ENCODE measurements at places on chromosomes 3 and 15.
A peak's percentile ranks its signal among the peaks of the same experiment; 100 is the strongest.

- H3K36me3 ChIP-seq: no peaks in the 10 kb centered on the region
- no peak overlapping the region for H3K27ac ChIP-seq
- H3K27me3 ChIP-seq: peaks cover 14% of the 10 kb centered on the region
Measured at GRCh38 chr3:50205413-50206276, 574 bp downstream of the SLC38A3 start.

GRCh38 chr3:98977520-98977919 lies 76.0 kb upstream of the DCBLD2 start:
- H3K4me3 ChIP-seq: no peak overlapping the region
- peaks cover 12% of the 10 kb centered on the region for H3K4me1 ChIP-seq
- H3K27me3 ChIP-seq: peaks cover 4% of the 10 kb centered on the region
- no peak for DNase-seq
- no peaks in the 10 kb centered on the region for H3K36me3 ChIP-seq
- no peak overlapping the region for H3K27ac ChIP-seq

DNA sequence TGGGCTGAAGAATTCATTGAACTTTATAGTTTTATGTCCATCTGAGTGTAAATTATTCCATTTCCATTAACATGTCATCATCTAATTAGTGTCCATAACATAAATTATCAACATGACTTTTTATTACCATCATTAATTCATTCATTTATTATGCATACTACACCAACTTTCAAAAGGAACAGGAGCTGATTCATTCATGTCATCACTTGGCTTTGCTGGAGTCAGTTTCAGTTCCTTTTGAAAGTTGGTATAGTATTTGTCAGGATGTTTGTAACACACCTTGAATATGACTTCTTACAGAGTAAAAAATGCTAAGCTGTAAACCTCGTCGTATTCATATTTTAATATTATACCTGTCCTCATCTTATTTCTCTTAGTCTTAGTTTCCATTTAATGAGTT lies 298.0 kb upstream of the RBMS3 start:
- no peak overlapping the region for H3K27ac ChIP-seq
- H3K4me3 ChIP-seq: no peak overlapping the region
- no peaks in the 10 kb centered on the region for H3K4me1 ChIP-seq
- DNase-seq: no peak

DNA sequence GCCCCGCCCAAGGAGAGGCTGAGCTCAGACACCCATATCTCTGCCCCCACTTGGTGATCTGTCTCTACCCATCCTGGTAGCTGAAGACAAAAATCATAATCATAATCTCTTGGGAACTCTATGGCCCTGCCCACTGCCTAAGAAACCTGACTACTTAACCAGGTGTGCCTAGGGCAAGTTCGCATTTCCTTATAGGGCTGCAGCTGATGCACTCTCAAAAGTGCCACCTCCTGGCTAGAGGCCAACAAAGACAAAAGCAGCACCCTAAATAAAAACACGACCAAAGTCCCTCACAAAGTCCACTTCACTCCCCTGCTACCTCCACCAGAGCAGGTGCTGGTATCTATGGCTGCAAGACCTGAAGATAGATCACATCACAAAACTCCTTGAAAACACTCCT lies 250.4 kb upstream of the SLITRK3 start:
- no peak for DNase-seq
- H3K27ac ChIP-seq: no peak overlapping the region
- H3K4me1 ChIP-seq: no peaks in the 10 kb centered on the region
- peaks cover under 1% of the 10 kb centered on the region for H3K27me3 ChIP-seq

- no peak overlapping the region for H3K4me3 ChIP-seq
- no peak overlapping the region for H3K27ac ChIP-seq
- H3K27me3 ChIP-seq: no peaks in the 10 kb centered on the region
- H3K36me3 ChIP-seq: no peaks in the 10 kb centered on the region
Measured at GRCh38 chr3:96831175-96831574, 16.8 kb downstream of the EPHA6 start.

DNA sequence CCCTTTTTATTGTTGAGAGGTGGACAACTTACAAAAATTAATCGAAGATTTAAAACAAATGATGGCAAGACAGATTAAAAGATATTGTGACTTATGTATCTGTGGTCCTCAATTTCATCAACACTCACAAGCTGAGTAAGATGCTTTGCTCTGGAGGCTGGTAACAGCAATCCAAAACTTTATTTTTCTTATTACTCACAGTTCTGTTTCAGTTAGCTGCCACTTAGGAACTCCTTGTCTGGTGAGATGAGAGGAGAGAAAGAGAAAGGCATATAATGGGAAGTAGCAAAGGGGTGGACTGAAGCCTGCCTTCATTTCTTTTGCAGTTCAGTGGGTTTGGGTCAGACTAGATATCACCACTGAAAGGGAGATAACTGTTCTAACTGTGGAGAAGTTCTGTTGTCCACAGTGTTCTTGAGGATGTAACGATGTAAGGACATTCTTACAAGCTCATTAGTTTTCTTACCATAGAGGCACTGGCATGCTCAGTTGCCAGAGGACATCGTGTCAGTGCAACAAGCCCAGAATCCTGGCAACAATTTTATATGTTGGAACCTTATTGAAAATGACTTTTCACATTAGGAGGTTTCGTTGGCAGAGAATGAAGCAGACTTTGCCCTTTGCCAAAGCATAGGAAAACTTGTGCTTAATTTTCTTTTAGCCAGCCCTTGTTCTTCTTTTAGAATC lies 93.6 kb downstream of the PLCL2 start:
- no peak overlapping the region for H3K4me3 ChIP-seq
- peaks cover 10% of the 10 kb centered on the region for H3K4me1 ChIP-seq
- DNase-seq: no peak
- peaks cover 7% of the 10 kb centered on the region for H3K36me3 ChIP-seq

DNA sequence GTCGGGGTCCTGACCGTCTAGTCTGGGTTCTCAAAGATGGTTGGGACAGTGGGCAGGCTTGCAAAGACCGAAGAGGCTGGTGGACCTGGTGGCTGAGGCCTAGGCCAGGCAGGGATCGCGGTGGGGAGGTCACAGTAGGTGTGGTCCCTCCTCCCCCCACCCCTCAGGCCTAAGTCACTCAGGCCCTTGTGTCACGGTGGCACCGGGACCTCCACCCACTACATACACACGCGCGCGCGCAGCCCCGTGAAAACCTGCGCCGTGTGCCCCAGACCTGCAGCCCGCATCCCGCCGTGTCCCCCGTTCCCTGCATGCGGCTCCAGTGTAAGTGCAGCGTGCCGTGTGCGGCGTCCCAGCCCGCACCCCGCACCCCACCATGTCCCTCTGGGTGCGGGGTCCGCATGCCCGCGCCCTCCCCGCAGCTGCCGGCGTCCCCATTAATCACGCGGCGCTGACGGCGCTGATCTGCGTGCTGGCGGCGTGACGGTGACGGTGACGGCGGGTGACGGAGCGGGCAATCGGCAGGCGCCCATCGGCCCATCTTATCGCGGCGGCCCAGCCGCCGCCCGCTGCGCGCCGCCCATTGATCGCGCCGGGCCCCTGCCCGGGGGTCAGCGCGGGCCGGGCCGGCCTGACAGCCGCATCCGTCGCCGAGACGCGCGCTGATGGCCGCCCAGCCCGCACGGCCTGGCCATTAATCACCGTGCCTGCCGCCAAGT lies 24.4 kb downstream of the SEC61A1 start:
- peak; percentile 45 for DNase-seq
- no peak overlapping the region for H3K27ac ChIP-seq
- H3K27me3 ChIP-seq: peaks cover 3% of the 10 kb centered on the region
- H3K4me1 ChIP-seq: peaks cover 9% of the 10 kb centered on the region
- peaks cover 17% of the 10 kb centered on the region for H3K36me3 ChIP-seq
- no peak overlapping the region for H3K4me3 ChIP-seq

DNA sequence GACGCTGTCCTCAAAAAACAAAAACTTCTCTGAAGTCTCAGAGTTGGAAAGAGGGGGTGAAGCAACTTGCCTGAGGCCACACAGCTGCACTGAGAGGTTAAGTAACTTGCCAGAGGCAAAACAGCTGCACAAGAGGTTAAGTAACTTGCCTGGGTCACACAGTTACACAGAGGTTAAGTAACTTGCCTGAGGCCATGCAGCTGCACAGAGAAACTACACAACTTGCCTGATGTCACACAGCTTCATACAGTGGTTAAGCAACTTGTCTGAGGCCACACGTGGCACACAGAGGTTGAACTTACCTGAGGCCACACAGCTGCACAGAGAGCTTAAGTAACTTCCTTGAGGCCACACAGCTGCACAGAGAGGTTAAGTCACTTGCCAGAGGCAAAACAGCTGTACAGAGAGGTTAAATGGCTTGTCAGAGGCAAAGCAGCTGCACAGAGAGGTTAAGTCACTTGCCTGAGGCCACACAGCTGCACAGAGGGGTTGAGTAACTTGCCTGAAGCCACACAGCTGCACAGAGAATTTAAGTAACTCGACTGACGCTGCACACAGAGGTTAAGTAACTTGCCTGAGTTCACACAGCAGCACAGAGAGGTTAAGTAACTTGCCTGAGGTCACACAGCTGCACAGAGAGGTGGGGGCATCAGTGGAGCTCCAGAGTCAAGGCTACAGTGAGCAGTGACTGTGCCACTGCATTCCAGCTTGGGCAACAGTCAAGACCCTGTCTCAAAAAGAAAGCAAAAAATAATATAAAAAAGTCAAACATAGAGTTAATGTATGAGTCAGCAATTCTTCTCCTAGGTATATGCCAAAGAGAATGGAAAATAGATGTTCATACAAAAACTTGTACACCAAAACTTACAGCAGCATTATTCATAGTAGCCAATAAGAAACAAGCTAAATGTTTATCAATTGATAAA lies 12.0 kb upstream of the ACAD9 start:
- DNase-seq: no peak
- H3K4me1 ChIP-seq: peaks cover 12% of the 10 kb centered on the region
- peaks cover 10% of the 10 kb centered on the region for H3K36me3 ChIP-seq
- no peak overlapping the region for H3K4me3 ChIP-seq
- no peak overlapping the region for H3K27ac ChIP-seq

DNA sequence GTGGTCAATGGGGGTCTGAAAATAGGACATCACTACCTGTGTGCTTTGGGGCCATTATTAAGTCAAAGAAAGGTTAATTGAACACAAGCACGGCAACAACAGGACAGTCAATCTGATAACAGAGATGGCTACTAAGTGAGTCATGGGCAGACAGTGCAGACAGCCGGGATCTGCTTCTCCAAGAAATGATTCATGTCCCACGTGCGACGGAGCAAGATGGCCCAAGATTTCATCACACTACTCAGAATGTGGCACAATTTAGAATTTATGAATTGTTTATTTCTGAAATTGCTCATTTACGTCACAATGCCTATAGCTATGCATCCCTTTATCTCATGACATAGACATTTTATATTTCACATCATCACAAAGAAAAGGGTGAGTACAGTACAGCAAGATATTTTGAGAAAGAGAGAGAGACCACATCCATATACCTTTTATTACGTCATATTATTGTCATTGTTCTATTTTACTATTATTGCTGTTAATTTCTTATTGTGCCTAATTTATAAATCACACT lies 770.6 kb upstream of the NR2F2 start:
- no peak for DNase-seq
- H3K27me3 ChIP-seq: no peaks in the 10 kb centered on the region
- H3K36me3 ChIP-seq: no peaks in the 10 kb centered on the region
- no peak overlapping the region for H3K4me3 ChIP-seq
- no peaks in the 10 kb centered on the region for H3K4me1 ChIP-seq

DNA sequence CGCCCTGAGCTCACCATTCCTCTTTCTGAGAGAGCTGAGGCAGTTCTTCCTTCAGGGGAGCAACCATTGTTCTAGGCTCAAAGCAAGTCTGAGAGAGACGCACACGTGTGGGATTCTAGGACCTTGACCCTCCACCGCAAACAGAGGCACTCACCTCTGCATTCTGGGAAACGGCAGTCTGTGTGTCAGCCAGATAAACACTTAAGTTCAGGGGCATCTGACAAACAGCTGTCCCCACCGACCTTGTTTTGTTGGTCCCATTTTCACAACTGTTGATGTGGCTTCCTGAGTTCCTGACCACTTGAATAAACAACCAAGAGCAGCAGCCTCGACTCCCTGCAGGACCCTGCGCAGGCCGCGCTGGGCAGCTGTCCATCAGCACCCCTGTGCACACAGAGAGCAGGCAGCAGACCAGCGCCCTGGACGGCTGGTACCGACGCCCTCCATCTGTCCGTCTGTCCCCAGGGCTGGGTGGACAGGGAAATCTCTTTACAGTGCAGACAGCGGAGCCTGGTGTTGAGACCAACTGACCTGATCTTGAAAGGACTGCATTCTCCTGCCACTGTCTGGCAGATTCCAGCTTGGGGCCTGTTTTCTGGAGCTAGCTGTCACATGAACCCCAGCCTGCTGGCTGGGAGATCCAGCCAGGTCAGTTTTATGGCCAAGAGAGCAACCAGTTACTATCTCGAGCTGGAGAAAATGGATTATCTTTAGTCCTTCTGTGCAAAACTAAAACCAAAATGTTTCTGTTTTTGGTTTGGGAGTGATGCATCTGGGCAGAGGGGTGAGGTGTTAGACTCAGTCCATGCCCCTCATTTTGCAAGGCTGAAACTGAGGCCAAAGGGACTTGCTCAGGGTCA lies 64.2 kb downstream of the FAM43A start:
- no peak overlapping the region for H3K4me3 ChIP-seq
- no peak for DNase-seq
- peaks cover 1% of the 10 kb centered on the region for H3K27me3 ChIP-seq
- peaks cover 20% of the 10 kb centered on the region for H3K4me1 ChIP-seq
- no peak overlapping the region for H3K27ac ChIP-seq

DNA sequence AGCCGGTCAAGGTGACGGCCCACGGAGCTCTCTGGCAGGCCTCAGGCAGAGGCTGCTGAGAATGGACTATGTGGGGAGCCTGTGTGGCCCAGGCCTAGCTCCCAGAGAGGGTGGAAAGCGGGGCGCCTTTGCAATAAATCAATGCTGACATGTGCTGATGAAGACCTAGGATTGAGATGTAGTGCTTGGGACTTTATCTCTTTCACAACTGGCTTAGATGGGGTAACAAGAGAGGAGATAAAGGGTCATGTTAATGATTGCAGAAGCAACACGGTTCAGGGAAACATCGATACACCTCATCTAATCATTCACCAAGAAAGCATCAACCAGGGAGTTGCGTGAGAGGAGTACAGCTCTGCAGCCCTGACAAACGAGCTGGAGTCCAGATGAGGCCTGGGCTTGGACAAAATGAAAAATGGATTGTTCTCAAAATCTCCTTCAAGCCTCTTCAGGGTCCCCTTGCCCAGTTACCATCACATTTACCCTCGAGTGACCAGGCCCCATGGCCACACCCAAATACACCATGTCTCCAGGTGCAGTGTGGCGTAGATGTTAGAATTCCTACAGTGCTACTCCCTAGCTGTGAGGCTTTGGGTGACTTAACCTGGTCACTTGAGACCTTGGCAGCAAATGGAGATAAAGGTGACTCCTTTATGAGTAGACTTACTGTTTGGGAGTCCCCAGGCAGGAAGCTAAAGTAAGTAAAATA lies 146.4 kb upstream of the LIPC start:
- no peak for DNase-seq
- H3K27me3 ChIP-seq: no peaks in the 10 kb centered on the region
- no peak overlapping the region for H3K27ac ChIP-seq
- no peaks in the 10 kb centered on the region for H3K4me1 ChIP-seq
